ENCODE measurements at places on chromosomes 12 and 14.

GRCh38 chr12:123617580-123617979 is 15.7 kb downstream of the DDX55 start:
- H3K27me3 ChIP-seq: no peaks in the 10 kb centered on the region
- peak overlapping the region; percentile 40 for H3K27ac ChIP-seq
- H3K4me3 ChIP-seq: no peak overlapping the region

- peaks cover 31% of the 10 kb centered on the region for H3K4me1 ChIP-seq
- peaks cover 1% of the 10 kb centered on the region for H3K36me3 ChIP-seq
- peaks cover 3% of the 10 kb centered on the region for H3K27me3 ChIP-seq
- H3K27ac ChIP-seq: no peak overlapping the region
- peak overlapping the region; percentile 70 for H3K4me3 ChIP-seq
Measured at GRCh38 chr14:24679248-24679961, 45.4 kb upstream of the GZMB start.

DNA sequence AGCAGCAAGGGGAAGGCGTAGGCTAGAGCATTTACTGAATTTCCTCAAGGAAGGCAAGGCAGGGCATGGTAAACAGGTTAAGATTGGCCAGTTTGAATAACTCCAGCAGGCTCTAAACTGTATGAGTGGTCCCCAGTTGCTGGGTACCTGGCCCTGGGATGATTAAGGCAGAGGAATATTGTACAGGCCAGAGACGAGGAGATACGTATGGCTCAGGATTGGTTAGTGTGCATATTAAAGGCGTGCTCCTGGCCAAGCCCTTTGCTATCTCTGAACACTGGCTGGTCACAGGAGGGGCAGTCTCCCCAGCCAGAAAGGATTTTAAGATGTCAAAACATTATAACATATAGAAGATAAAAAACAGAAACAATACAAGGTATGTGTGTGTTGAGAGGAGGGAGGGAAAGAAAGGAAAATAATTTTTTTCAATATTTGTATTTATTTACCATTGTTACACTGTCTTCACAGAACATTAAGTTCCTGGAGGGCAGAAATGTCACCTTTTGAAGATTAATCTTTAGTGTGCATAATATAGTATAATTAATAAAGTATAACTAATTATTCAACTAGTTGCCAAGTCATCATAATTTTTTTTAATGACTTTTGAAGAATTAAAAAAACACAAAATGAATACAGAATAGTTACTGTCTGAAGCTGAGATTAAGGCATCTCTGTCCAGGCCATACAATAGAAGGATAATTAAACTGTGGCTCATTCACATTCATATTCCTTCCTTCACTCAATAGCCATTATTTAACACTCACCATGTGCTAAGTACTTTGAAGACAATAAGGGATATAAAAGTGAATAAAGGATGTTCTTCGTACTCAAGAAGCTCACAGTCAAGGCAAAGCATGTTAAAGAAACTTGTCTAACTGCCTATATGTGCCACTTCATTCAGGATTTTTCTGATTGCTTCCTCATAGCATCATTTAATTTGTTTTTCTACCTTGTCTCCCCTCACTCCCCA is 41.9 kb downstream of the DCP1B start:
- H3K27me3 ChIP-seq: no peaks in the 10 kb centered on the region
- no peak overlapping the region for H3K4me3 ChIP-seq
- H3K36me3 ChIP-seq: peaks cover 75% of the 10 kb centered on the region
- H3K4me1 ChIP-seq: peaks cover 1% of the 10 kb centered on the region
- DNase-seq: no peak

DNA sequence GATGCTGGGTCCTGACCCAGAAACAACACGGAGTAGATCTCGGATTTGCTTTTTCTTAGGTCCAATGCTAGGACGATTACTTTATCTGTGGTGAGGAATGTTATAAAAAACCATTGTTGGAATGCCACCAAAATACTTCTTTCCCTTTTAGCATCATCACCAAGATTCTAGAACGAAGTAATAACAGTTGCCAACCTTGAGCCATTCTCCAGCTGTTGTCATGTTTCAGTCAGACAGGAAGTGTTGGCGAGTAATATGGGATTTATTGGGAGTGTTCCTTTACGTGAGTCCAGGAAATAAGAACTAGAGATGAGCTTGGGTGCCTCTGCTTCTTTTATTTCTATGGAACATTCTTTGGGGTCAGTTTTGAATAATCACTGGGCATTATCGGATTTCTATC is 892.9 kb downstream of the DIO2 start:
- H3K27ac ChIP-seq: no peak overlapping the region
- no peak overlapping the region for H3K4me3 ChIP-seq
- H3K27me3 ChIP-seq: no peaks in the 10 kb centered on the region
- no peak for DNase-seq
- H3K4me1 ChIP-seq: no peaks in the 10 kb centered on the region

DNA sequence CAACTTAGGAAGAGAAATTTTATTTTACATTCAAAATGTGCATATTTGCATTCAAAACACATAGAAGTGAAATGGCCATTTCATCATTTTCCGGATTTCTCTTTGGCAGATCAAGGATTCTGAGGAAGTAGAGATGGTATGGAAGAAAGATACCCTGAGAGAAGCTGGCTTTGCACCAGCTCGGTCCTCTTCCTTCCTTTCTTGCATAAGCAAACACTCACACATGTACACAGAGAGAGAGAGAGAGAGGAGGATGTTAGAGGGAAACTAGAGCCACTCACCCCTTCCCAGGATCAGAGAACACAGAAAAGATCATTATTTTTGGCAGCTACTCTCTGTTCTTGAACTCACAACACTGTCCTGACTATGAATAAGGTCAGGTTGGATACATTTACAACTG is 15.6 kb upstream of the PLEKHD1 start:
- no peaks in the 10 kb centered on the region for H3K27me3 ChIP-seq
- no peaks in the 10 kb centered on the region for H3K4me1 ChIP-seq
- H3K4me3 ChIP-seq: no peak overlapping the region

- H3K27me3 ChIP-seq: no peaks in the 10 kb centered on the region
- H3K27ac ChIP-seq: no peak overlapping the region
- peaks cover 70% of the 10 kb centered on the region for H3K4me1 ChIP-seq
- no peak overlapping the region for H3K4me3 ChIP-seq
- DNase-seq: no peak
Measured at GRCh38 chr12:94172973-94173372, 24.6 kb downstream of the PLXNC1 start.

DNA sequence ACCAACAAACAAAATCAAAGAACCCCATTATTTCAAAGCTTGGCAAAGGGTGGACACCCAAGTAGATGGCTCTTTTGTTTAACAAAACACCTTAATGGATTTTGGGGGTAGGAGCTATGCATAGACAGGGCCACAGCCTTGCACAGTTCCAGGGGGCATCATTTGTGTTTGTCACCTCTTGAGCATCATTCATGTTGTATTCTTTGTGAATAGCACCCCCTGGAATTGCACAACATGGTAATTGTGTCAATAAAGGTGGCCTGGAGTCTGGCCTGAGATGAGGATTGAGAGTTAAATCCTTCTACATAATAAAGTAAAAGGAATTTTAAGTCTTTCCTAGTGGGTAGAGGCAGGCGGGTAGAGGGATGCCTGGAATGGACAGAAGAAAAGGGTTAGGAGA is 3.3 kb upstream of the FRS2 start:
- H3K27me3 ChIP-seq: no peaks in the 10 kb centered on the region
- H3K4me1 ChIP-seq: peaks cover 17% of the 10 kb centered on the region
- DNase-seq: no peak
- H3K36me3 ChIP-seq: no peaks in the 10 kb centered on the region
- H3K4me3 ChIP-seq: no peak overlapping the region

DNA sequence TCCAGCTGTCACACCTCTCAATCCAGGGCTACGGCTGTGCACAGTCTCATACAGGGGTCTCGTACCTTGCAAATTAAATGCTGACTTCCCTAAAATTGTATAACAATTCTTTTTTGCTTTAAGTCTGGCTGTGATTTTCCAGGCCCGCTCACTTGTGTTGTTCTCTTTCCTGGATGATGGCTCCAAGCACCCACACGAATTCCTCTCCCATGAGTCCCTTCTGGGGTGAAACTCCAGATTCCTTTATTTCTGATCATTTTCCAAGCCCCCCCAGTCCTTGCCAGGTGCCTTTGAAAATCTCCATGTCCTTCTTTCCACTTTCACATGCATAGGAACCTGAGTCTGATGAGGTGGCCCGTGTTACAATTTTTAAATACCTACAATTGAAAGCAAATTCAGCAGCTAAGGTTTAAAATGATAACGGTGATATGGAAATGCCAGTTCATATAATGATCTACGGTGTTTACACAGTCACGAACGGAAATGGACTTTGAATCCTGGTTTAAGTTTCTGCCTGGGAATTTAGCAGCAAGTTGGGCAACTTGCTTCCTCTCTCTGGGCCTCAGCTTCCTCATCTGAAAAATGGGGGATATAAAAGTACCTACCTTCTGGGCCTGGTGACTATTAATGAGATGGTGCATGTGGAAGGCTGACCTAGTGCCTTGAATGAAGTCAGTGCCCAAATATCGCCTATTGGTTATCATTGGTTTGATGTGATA is 85.5 kb downstream of the STAB2 start:
- no peaks in the 10 kb centered on the region for H3K27me3 ChIP-seq
- H3K4me1 ChIP-seq: no peaks in the 10 kb centered on the region
- no peak overlapping the region for H3K27ac ChIP-seq
- no peak overlapping the region for H3K4me3 ChIP-seq
- no peak for DNase-seq
- no peaks in the 10 kb centered on the region for H3K36me3 ChIP-seq

GRCh38 chr14:70317969-70318634 is 41.4 kb downstream of the COX16 start:
- H3K27me3 ChIP-seq: peaks cover 16% of the 10 kb centered on the region
- no peak for DNase-seq
- H3K36me3 ChIP-seq: peaks cover under 1% of the 10 kb centered on the region
- no peak overlapping the region for H3K4me3 ChIP-seq
- no peak overlapping the region for H3K27ac ChIP-seq

DNA sequence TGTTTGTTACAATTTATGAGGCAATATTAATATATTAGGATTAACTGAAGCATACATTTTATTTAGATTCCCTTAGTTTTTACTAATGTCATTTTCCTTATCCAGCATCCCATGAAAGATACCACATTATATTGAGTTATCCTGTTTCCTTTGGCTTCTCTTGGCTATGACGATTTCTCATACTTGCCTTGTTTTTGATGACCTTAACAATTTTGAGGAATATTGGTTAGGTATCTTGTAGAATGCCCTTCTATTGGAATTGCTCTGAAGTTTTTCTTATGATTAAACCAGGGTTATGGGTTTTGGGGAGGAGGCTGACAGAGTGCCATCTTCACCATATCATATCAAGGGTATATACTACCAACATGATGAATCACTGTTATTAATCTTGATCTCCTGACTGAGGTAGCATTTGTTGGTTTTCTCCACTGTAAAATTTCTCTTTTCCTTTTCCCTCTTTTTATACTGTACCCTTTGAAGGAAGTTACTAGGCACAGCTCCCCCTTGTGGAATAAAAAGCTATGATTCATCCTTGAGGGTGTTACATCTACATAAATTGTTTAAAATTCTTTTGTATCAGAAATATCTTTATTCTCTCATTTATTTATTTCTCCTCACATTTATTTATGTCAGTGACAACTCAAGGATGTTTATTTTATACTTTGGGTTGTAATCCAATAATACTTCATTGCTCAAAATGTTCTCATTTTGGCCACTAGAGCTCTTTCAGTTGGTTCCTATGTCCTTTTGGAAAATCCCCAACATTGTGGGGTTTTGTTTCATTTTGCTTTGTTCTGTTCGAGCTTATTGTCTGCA is 239.0 kb downstream of the SLC16A7 start:
- H3K27ac ChIP-seq: no peak overlapping the region
- H3K36me3 ChIP-seq: no peaks in the 10 kb centered on the region
- no peak for DNase-seq
- H3K4me3 ChIP-seq: no peak overlapping the region
- H3K4me1 ChIP-seq: no peaks in the 10 kb centered on the region

DNA sequence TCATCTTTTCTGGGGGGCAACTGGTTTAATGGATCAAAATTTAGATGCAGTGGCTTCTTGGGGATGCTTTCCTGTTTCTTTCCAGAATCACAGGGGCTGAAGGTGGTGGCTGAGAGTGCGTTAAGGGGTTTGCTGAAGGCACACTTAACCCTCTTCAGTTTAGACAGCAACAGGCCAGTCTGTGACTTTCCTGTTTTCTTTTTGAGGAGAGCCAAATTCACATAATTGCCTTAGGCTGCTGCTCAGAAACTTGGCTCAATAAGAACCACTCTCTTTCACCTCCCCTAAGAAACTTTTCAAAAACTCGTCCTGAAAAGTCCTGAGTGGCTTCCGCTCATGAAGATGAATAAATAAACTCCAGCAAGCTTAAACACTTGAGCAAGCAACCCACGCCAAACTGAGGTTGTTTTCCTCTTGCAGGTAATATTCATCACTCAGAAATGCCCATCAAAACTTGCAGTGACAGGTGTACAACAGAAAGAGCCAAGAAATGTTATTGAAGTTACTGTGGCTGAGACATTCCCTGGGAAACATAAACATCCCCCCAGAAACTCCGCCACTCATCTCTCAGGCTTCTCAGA is 510.4 kb downstream of the TMEM132D start:
- no peaks in the 10 kb centered on the region for H3K36me3 ChIP-seq
- no peaks in the 10 kb centered on the region for H3K4me1 ChIP-seq
- H3K4me3 ChIP-seq: no peak overlapping the region
- H3K27ac ChIP-seq: no peak overlapping the region

DNA sequence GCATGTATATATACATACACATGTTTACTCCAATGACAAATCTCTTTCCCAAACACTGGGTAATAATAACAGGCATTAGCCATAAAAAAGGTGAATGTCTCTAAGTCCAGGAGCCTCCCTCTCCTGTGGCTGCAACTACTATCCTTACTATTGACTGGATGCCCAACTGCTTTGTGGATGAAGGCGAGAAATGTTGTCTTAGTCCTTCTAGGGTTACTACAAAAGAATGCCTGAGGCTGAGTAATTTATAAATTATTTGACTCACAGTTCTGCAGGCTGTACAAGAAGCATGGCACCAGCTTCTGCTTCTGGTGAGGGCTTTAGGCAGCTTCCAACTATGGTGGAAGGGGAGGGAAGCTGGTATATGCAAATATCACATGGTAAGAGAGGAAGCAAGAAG is 366.0 kb upstream of the DDHD1 start:
- H3K27me3 ChIP-seq: peaks cover 5% of the 10 kb centered on the region
- H3K4me1 ChIP-seq: no peaks in the 10 kb centered on the region
- H3K36me3 ChIP-seq: no peaks in the 10 kb centered on the region

DNA sequence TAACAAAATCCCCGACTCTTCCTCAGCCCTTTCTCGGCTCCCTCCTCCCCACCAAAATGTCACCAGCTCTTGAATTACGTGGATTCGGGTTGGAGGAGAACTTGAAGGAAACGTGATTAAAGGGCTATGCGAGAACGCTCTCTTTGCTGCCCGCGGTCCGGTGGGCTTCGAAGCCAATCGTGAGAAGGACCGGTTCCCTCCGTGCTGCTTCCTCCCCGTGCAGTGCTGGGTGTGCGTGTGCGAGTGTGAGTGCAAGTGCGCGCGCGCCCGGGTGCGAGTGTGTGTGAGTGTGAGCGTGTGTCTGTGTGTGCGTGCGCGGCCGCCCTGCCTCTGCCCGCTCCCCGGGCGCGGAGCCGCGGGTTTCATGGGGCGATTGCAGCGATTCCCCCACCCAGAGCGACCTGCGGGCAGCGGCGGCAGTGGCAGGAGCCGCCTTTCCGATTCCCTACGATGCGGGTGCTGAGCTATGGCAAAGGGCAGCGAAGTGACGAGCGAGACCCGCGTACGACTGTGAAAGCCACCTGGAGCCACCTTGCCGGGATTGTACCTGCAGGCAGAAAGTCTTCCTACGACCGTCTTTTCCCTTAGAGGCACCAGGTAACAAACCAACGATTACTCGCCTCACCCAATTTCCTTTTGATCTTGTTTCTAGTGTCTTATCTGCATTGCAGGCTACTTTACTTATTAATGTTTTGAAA is 1.4 kb downstream of the LRFN5 start:
- peaks cover 47% of the 10 kb centered on the region for H3K4me1 ChIP-seq
- H3K4me3 ChIP-seq: peak overlapping the region; percentile 70
- no peak overlapping the region for H3K27ac ChIP-seq
- no peak for DNase-seq
- H3K27me3 ChIP-seq: peaks cover 48% of the 10 kb centered on the region
- no peaks in the 10 kb centered on the region for H3K36me3 ChIP-seq

Measured in naive thymus-derived CD8-positive, alpha-beta T cell (primary cell).